ENCODE measurements at places on chromosomes 12 and 14.

- no peak for DNase-seq
These were observed 194.5 kb upstream of the GZMB start for GRCh38 chr14:24828486-24828885.

DNA sequence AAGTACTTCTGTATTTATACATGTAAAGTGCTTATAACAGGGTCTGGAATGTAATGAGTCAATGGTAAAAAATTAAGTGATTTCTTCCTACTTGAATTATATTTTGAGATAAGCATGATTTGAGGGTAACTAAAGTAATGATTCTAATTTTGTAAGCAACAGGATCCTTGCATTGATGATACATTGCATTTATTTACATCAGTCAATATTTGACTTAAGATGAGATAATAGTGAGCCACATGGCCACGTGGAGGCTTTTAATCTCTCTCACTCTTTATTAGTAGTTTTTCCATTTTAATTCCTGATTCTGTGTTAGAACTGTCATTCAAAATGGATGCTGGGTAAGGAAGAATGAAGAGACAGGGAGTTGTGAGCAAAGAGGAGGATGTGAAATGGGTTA is 298.1 kb upstream of the PRICKLE1 start:
- no peak for DNase-seq

- DNase-seq: no peak
These were observed 28.2 kb upstream of the ARID2 start for GRCh38 chr12:45701296-45701695.

GRCh38 chr14:35295845-35296161 is 3.6 kb downstream of the PSMA6 start:
- no peak for DNase-seq

DNA sequence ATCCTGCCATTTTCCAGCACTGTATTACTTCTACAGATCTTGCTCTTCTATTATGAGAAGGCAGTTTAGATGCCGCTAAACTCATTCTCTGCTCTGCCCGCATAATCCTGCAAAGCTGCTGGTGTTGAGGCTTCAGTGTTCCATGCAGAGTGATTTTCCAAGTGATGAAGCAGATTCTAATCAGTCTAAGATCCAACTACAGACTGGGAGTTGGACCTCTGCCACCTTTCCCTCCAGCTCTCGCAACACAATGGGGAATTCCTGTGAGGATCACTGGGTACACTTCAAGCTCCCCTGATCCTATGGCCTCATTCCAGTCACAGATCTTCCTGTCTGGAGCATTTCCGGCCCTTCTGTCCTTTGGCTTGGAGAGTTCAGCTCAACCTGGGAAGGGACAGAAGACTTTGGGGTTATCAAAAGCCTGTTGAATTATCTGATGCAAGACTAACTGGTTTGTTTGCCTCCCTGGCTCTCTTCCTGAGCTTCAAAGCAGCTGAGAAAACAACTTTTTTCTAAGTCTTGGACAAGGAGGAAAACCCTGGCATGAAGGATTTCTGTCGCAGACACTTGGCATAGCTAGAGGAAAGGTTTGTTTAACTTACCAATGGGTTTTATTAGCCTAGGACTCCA is 333.9 kb downstream of the ZFP36L1 start:
- DNase-seq: no peak

DNA sequence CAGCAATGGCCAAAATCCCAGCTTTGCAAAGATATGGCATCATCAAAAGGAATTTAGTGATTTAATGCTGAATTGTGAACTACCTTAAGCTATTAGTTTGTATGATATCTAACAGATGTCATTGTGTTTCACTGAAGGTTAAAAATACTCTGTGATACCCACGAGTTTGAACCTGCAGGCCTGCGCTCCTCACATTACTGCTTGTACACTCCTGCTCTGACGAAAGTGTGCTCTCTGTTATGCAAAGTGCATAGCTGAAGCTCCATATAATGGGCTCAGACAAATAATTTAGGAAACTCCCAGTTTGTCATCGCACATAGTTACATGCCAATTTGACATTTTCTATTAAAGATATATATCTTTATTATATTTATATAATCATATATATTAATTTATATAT is 52.2 kb downstream of the SPPL3 start:
- no peak for DNase-seq

DNA sequence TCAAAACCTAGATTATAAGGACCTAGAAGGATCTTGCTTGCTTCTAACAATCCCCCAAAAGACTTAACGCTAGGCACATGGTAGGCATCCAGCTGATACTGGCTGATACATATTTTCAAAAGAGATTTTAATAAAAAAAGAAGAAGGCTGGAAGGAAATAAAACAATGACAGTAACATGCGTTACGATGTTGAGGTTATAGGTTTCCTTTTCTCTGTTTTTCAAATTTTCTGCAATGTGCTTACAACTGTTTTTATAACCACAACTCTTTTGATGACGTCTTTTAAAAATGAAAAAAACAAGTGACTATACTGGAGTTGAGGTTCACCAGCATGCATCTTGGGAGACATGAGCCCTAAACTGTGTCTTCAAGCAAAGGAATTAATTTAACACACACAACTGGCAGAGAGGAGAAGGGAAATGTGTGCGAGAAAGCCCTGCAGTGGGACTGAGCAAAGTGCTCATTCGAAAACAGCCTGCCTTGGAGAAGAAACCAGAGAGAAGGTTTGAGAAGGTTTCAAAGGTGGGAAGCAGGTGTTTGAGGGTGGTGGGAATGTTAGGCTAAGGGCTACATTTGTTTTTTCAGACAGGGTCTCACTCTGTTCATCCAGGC is 80.4 kb downstream of the DUSP16 start:
- DNase-seq: no peak

GRCh38 chr12:123998344-123998990 is 25.5 kb downstream of the ZNF664 start:
- no peak for DNase-seq

DNA sequence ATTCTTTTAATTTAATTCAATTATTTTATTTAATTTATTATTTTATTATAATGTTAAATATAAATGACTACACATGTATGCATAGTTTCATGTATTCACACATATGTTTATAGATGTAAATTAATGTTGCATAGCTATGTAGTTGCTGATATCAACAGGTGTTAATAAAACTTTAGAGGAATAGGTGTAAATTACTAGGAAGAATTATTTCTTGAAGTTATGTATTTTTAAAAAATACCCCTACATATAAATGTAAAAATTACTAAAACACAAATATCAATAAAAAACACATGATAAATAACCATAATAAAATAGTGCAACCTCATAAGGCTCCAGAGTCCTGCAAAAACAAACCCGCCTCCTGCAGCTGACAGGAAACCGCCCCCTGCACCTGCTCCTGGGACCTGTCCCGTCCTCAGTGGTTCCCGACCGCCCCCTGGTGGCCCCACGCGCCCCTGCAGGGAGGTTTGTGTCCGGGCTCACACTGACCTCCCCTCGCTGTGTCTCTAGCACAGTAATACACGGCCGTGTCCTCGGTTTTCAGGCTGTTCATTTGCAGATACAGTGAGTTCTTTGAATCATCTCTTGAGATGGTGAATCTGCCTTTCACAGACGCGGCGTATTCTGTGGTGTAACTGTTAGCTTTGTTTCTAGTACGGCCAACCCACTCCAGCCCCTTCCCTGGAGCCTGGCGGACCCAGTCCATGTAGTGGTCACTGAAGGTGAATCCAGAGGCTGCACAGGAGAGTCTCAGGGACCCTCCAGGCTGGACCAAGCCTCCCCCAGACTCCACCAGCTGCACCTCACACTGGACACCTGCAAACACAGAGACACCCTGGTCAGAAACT is 1264.0 kb downstream of the TMEM121 start:
- DNase-seq: no peak

DNA sequence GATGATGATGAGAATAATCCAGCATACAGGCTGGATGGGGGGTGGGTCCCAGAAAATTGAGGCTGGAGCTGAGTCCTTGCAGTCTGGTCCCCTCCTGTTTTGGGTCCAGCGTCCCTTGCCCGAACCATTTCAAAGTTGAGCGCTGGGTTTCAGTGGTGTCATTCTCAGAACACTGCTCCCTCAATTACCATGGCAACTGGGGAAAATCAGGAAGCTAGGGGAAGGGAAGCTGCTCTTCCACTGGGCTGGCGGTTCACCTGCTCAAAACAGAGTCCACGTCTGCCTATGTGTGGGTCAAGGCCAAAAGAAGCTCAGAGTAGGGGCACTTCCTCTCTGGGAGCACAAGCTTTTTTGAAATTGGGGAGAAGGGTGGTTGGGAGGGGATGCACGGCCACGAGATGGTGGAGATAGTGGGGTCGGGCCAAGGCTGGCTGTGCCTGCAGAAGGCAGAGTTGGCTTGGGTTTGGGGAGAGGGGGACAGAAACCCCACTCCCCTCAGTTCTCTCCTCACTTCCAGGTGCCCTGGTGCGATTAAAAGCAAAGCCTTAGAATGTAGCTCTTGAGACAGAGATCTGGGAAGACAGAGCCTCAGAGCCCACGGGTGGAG is 1.7 kb upstream of the NOS1 start:
- DNase-seq: no peak

DNA sequence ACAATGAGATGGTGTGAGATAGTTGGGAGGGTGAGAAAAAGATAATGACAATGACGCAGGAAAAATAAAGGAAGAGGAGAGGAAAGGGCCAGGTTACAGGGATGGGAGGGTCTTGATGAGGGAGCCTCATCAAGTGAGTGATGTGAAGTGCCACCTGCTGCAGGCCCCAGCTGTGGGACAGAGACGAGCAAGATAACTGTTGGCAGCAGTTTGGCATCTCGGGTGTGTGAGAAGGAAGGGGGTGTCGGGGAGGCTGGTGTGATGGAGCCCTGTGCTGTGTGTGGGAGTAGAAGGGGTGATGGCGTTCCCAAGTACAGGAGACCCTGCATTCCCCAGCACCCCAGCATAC is 11.4 kb upstream of the TAC3 start:
- DNase-seq: no peak

- no peak for DNase-seq
These were observed 534 bp downstream of the PPP2R3C start for GRCh38 chr14:35121026-35121886.

DNA sequence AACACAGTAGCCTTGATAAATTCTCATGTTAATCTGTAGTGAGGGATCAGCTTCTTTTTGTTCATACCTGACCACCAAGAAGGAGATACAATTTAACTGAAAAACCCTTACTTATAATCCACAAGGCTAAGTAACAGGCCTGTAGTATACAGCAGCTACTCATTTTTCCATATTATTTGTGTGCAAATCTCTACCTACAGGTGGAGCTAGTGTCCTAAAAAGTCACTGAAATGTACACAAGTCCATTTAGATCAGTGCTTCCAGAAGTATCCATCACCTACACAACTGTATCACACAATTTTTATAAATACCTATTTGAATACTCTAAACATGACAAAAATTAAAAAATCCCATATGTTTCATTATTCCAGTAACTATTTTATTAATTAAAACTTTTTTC is 173.2 kb downstream of the SLC35F4 start:
- no peak for DNase-seq

DNA sequence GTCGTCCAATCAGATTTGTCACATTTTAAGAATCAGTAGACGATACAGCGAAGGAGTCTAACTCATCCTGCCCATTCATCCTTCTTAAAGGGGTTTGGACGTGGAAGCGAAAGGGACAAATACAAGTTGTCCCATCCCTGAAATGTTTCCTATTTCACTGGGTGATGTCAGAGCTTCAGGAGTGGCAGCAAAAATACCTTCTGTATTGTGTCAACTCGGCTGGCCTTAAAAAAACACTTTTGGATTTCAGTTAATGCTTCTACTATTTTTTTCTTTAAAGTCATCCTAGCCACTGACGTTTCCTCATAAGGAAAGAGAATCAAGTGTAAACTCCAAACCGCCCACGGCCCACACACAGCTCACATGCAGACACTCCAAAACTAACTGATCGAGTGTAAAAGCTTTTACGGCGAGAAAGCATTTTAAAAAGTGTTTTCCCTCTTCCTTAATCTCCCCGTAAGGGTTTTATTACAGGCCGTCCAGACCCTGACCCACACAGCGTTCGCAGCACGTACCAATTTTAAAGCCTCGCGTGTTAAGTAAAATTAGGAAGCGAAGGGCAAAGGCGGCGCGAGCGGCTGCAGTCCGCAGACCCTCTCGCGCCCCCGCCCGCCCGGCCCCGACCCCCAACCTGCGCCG is 593 bp downstream of the CFL2 start:
- no peak for DNase-seq

DNA sequence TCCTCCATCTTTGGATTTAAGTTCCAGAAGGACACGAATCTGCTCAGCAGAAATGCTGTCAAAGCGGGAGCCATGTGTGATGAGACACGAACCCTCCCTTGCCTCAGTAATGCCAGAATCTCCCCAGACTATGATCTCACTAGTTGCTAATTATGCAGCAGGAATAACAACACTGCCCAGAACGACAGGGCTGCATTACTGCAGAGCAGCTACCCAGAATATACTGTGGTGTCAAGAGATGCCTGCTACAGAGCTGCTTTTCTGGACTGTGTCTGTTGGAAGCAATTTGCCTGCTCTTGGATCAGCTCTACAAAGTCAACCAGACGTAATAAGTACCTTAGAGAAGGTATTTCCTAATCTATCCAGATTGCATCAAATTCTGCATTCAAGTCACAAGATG is 5.5 kb downstream of the CSRNP2 start:
- no peak for DNase-seq

- no peak for DNase-seq
These were observed 127.3 kb downstream of the SCARB1 start for GRCh38 chr12:124736115-124737039.

DNA sequence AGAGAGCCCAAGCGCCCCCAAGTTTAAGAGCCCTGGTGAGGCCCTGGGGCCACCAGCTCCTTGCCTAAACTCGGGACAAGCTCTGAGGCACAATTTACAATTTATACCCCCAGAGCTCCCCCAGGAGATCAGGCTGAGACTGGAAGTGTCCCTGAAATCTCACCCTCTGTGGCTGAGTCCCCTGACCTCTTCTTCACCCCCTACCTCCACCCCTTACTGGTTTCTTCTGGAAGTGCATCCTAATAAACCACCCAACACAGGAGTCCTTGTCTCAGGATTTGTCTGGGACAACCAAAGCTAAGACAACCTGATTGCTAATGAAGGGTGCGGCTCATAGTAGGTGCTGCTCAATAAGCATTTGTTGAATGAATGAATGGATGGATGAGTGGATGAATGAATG is 206.4 kb downstream of the BCL11B start:
- no peak for DNase-seq

- no peak for DNase-seq
These were observed 15.5 kb downstream of the COX14 start for GRCh38 chr12:50127546-50127945.

DNA sequence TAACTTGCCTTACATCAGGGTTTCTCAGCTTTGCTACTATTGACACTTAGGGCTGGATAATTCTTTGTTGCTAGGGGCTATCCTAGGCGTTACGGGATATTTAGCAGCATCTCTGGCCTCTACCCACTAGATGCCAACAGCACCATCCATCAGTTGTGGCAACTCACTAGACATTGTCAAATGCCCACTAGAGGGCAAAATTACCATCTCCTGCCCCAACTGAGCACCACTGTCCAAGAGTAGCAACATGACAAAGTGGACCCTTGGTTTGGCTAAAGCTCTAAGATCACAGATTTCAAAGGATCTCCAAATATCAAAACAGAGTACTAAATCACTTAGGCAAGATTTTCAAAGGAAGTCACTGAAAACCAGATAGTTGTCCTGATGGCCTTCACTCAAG is 251.7 kb upstream of the TBX3 start:
- DNase-seq: no peak

- DNase-seq: no peak
These were observed 43.3 kb downstream of the SLC8B1 start for GRCh38 chr12:113291586-113291985.

Data from neural crest cell (in vitro differentiated cells).